ENCODE measurements at places on chromosomes 7 and 10. TPM values are rescaled to one million over a fixed set of nuclear protein-coding genes. Genes with fewer than 3 reads are reported as not detected.

The CYP2C19 gene
- total RNA-seq, result not detected

The SEPHS1 gene
- total RNA-seq, result 47.7 TPM

The C7orf33 gene
- not detected for total RNA-seq

The SGCE gene
- 150 TPM for total RNA-seq

The PTF1A gene
- not detected for total RNA-seq

The PLEKHS1 gene
- total RNA-seq, result not detected

The DGKI gene
- 0.36 TPM for total RNA-seq

The UTF1 gene
- total RNA-seq, result not detected

The MSMB gene
- not detected for total RNA-seq

The PFKP gene
- total RNA-seq, result 304 TPM

The OGA gene
- total RNA-seq, result 41.5 TPM

The CCDC172 gene
- not detected for total RNA-seq

The PRSS37 gene
- total RNA-seq, result not detected

The CALML5 gene
- not detected for total RNA-seq

The PALS2 gene
- total RNA-seq, result 8.8 TPM

The GDI2 gene
- total RNA-seq, result 348 TPM

The TWIST1 gene
- 13.5 TPM for total RNA-seq

The TSPAN33 gene
- 0.65 TPM for total RNA-seq

The CRYGN gene
- total RNA-seq, result not detected

The LIPK gene
- not detected for total RNA-seq

The GPNMB gene
- total RNA-seq, result 17.7 TPM

The ACTL6B gene
- total RNA-seq, result not detected

The SPDYE8 gene
- total RNA-seq, result not detected

The DYDC2 gene
- total RNA-seq, result not detected

The GRM3 gene
- total RNA-seq, result not detected

The SDK1 gene
- 0.72 TPM for total RNA-seq

The CFAP43 gene
- total RNA-seq, result not detected

The GIMAP6 gene
- total RNA-seq, result 0.32 TPM

The ZNF138 gene
- 3.9 TPM for total RNA-seq

The COPS6 gene
- 57.2 TPM for total RNA-seq

The MTPN gene
- total RNA-seq, result 110 TPM

The MCM7 gene
- total RNA-seq, result 34.8 TPM

The C7orf57 gene
- not detected for total RNA-seq

The IL6 gene
- total RNA-seq, result 291 TPM

The GPR158 gene
- total RNA-seq, result 4.9 TPM

The CNNM1 gene
- total RNA-seq, result 0.16 TPM

The WDR91 gene
- total RNA-seq, result 4.4 TPM

The LGI1 gene
- total RNA-seq, result not detected

The IKZF5 gene
- total RNA-seq, result 1.8 TPM

The VPS26A gene
- 28.2 TPM for total RNA-seq

The PGAM2 gene
- total RNA-seq, result not detected

The ANKRD30A gene
- not detected for total RNA-seq

The HEPACAM2 gene
- not detected for total RNA-seq

The TMEM213 gene
- not detected for total RNA-seq

The TIAL1 gene
- 42.4 TPM for total RNA-seq

The KIAA1217 gene
- 2.2 TPM for total RNA-seq

The OR2A1 gene
- total RNA-seq, result not detected

The NUTM2B gene
- total RNA-seq, result 0.18 TPM

The ADAM8 gene
- total RNA-seq, result 0.32 TPM

The SDHAF3 gene
- 4.2 TPM for total RNA-seq

The COL13A1 gene
- total RNA-seq, result 27.9 TPM

The C10orf53 gene
- not detected for total RNA-seq

The GPAM gene
- total RNA-seq, result 3.6 TPM

Data from cardiac atrium fibroblast (primary cell).